NK-92 treated with Interleukin-12 subunit alpha and Interleukin-12 subunit beta, amount 100 ng/mL, for 24 hours (cell line): ENCODE measurements at places on chromosomes 12 and 14.

GRCh38 chr12:12159988-12160387, 89.2 kb downstream of the BCL2L14 start:
- DNase-seq = no peak

DNA sequence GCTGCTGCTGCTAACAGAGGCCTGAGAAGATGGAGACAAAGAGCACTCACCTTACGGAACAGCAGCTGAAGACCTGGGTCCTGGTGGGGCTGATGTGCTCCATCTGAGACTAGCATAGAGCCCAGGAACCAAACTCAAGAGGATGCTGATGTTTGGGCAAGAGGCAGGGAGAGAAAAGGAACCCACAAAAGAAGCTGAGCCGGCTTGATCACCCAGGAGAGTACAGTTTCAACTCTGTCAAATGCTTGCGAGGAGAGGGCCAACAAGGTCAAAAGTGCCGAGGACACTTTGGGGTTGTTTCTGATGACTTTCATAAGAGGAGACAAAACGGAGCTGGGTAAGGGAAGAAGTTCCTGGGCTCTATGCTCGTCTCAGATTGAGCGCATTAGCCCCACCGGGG, 17.3 kb upstream of the NT5DC3 start:
- DNase-seq = no peak

DNA sequence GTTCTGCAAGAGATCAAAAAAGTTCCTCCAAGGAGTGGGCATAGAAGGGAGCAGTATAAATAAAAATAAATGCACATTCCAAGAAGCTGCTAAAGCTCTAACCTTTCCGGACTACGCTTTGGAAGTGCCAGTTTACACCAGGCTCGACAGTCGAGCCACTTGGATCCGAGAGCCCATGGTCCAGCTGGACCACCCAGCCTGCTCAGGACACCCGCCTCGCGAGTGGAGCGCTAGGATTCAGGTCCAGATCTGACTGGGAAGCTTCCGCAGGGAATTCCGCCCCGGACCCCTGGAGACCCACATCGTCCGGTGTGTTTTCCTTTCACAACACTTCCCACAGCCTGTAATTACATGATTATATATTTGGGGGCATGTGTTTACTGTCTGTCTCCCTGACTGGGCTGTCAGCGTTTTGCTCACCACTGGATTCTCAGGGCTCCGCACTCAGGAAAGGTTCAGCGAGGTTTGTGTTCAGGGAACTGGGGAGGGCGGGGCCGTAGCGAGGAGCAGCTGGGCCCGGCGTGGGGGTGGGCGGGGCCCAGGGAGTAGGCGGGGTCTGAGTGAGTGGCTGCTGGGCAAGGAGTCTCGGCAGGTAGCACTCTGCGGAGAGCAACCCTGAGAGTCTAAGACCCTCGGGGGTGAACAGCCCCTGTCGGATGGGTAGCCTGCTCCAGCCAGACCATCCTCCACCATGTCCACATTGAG, 52.3 kb upstream of the TMEM263 start:
- DNase-seq = no peak

GRCh38 chr14:65703996-65704395, 291.5 kb downstream of the FUT8 start:
- DNase-seq = no peak

GRCh38 chr12:104742551-104743201, 215.4 kb downstream of the SLC41A2 start:
- no peak for DNase-seq
